CD4-positive, CD25-positive, alpha-beta regulatory T cell (primary cell): ENCODE measurements at places on chromosomes 12 and 14. TPM values are rescaled to one million over a fixed set of nuclear protein-coding genes. Genes with fewer than 3 reads are reported as not detected.

ENDOU gene
- 0.45 TPM for polyA plus RNA-seq

GALNT9 gene
- 0.37 TPM for polyA plus RNA-seq

TMEM119 gene
- polyA plus RNA-seq, result 0.90 TPM

GUCY2C gene
- polyA plus RNA-seq, result not detected

ABCD2 gene
- 6.4 TPM for polyA plus RNA-seq

SUPT16H gene
- polyA plus RNA-seq, result 65.5 TPM

TDRD9 gene
- polyA plus RNA-seq, result not detected
